ENCODE measurements at places on chromosomes 4 and X.
A peak's percentile ranks its signal among the peaks of the same experiment; 100 is the strongest.

GRCh38 chrX:150642423-150642822 is 50.8 kb upstream of the MTMR1 start:
- no peak for DNase-seq

DNA sequence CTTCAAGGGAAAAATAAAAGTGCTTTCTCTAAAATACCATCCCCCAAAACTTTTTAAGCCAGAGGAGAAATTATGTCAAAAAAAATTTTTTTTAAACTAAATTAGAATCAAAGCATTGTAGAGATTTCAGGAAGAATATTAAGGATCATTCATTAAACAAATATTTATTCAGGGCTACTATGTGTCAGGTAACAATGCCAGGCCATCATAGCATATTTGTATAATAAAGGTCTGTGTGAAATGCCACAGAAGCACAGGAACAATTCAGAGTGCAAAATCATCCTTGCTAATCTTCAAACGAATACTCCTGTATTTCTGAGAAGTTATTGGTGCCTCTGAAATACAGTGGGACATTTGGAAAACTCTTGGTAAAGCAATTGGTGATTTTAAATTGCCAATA is 2.0 kb downstream of the CCDC160 start:
- DNase-seq, result no peak

DNA sequence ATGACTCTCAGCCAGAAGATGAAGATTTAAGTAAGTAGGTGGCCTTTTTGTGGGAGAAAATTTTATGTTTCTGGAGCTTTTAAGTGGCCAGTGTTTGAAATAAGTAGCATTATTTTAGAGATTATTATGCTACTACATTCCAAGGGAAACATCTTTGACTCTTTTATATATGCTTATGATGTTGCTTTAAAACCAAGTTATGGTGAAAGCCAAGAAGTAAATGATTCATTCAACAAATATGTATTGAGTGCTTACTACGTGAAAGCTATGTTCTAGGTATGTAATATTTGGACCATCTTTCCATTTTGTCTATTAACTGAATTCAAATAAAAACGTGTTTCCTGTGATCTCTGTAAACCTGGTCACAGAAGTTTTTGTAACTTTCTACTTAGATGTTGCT is 58.3 kb downstream of the ZFX start:
- no peak for DNase-seq

DNA sequence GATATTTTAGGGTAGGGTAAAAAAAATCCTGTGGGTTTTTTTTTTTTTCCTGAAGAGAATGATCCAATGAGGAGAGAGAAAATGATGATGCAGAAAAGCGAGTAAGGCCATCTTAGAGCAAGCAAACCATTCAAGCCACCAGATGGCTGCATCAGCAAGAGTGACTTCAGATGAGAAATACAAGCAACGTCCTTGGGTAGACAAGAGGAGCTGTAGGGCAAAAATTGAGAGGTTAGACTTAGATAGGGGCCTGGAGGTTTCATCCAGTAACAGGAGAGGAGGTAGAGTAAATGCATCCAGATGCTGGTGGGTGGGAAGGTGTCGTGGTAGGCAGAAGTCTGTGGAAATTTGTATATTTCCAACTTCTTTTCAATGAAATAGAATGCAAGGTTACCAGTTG is 14.6 kb downstream of the FTHL17 start:
- no peak for DNase-seq

DNA sequence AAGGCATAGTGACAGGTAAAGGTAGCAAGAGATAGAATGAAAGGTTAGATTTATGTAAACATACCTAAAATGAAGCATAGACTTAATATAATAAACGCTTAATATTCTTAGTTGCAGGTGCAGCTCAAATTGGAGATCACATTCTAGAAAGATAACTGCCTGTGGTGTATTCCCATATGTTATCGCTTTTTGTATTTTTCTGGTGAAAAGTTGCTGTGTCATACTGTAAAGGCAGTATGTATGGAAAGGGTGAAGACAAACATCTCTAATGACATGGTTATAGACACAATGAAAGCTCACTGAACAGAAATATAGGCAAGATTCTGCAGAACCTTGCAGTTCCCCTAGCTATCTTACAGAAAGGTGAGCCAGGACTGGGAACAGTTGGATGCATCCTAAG is 240.3 kb downstream of the DCLK2 start:
- DNase-seq, result no peak

DNA sequence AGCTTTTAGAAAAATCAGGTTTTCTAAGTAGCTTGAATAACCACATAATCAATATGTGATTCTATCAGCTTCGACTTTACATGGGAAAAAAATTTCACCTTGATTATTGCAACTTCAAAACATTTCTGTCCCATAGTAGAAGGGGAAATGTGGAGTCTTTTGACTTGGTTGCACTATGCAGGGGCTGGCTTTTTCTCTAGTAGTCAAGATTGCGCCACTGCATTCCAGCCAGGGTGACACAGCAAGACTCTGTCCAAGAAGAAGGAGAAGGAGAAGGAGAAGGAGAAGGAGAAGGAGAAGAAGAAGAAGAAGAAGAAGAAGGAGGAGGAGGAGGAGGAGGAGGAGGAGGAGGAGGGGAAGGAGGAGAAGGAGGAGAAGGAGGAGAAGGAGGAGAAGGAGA is 84.9 kb downstream of the MAML3 start:
- DNase-seq, result peak; percentile 46

DNA sequence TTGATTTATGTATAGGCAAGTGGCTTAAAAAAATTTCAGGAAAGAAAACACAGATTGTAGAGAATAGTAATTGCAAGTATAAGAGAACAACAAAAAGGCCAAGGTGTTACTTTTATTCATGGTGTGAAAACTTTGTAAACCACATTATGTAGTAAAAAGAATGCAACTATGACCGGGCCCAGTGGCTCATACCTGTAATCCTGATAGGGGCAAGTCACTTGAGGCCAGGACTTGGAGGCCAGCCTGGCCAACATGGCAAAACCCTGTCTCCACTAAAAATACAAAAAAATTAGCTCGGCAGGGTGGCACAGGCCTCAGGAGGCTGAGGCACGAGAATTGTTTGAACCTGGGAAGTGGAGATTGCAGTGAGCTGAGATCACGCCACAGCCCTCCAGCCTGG is 131.7 kb downstream of the DCK start:
- no peak for DNase-seq

- no peak for DNase-seq
Observed at GRCh38 chrX:112868586-112868985, 28.0 kb upstream of the AMOT start.

GRCh38 chrX:39560271-39560670 is 537.5 kb downstream of the BCOR start:
- no peak for DNase-seq

DNA sequence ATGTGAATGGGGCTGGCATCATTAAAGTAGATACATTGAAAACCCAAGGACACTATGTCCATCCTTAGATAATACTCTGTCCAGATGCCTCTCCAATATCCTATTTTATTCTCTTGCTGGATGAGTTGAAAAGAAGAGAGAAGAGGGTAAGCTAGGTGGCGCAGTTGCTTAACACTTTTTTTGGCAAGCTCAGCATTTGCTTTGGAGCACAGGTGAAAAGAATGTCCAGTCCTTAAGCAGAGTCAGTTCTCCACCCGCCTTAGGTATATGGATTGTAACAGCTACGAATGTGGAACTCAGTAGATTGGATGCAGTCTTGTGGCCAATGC is 208.4 kb downstream of the NWD2 start:
- peak; percentile 83 for DNase-seq

GRCh38 chrX:9657590-9658256 is 107.9 kb downstream of the GPR143 start:
- DNase-seq, result no peak

DNA sequence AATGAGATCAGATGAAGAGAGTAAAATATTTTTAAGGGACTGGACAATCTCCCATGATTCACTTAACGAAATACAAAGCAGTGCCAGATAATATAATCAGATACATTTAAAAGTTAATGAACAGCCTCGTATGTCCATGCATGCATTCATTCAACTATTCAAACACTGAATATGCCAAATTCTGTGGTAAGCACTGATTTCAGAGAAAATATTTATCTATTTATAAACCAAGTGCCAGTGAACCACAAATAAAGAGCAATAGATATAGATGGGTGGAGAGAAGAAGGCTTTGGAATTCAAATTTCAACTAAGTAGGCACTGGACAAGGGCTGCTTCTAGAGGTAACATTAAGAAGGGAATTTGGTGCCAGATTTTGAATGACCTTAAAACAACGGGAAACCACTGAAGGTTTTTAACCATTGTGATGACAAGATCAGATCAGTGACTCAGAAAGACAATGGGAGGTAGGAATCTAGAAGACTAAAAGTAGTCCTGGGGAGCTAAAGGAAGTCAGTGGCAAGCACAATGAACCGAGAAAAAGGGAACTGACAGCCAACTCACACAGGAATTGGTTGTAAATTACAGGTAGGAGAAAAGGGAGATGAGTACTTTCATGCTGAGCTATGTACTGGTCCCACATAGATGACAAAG is 14.2 kb downstream of the ELOVL6 start:
- no peak for DNase-seq

GRCh38 chrX:36388901-36389300 is 469.4 kb downstream of the CFAP47 start:
- DNase-seq, result no peak

- DNase-seq, result no peak
Observed at GRCh38 chr4:17480210-17480927, 31.5 kb downstream of the QDPR start.

Measured in Caco-2 (cell line).